ENCODE measurements at places on chromosomes 12 and 14.

DNA sequence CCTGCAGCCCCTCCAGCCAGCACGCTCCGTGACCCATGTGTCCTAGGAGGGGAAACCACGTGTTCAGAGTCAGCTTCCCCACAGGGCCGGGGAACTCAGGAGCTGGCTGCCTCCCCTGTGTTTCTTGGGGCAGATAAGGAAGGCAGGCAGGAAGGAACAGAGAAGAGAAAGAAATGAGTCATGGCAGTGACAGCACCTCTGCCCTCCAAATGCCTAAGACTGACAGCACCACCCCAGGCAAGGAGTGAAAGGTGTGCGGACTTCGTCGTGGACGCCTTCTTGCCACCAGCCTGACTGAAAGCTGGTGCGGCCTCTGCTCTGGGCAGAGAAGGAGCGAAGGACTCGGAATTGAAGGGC, 167.0 kb upstream of the FKBP4 start:
- DNase-seq = no peak

- DNase-seq = no peak
Observed at GRCh38 chr12:85781766-85782165, 54.4 kb downstream of the RASSF9 start.

DNA sequence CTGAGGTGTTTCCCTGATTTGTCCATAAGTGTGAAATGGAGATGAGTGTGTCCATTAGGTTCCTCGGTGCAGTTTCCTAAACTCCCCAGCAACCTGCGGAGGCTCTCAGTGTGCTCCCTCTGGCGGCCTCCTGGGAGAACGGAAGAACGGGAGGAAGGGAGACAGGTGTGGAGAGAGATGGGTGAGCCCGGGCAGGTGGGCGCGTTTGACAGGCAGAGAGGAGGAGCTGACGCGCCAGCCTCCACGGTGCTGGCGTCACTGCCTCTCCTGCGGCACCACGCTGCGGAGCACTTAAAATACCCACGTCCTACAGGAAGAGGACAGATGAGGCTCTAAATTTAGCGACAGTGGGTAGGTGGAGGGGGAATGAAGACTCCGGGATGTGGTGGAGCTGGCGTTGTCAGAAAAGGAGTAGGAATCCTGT, 26.8 kb upstream of the PEX5 start:
- no peak for DNase-seq

DNA sequence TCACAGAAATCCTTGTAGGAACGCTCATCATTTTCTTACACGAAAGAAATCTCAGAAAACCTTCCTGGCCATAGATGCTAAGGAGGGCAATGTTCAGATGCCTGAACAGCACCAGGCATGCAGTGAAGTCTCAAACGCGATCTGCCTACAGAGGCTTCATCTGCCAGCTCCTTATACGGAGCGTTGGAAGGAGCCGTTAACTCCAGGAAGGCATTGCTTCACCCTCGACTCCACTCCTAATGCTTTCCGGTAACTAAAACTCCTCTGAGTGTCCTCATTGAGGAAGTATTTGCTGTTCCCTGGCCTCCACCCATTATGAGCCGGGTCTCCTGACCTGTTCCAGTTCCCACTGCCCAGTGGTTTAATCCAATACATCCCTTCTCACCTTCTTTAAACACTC, 502.7 kb downstream of the BCL11B start:
- DNase-seq = no peak

GRCh38 chr14:58082491-58083098, 69.4 kb downstream of the ARMH4 start:
- DNase-seq = no peak

GRCh38 chr12:8048906-8049305, 16.4 kb downstream of the FOXJ2 start:
- no peak for DNase-seq

DNA sequence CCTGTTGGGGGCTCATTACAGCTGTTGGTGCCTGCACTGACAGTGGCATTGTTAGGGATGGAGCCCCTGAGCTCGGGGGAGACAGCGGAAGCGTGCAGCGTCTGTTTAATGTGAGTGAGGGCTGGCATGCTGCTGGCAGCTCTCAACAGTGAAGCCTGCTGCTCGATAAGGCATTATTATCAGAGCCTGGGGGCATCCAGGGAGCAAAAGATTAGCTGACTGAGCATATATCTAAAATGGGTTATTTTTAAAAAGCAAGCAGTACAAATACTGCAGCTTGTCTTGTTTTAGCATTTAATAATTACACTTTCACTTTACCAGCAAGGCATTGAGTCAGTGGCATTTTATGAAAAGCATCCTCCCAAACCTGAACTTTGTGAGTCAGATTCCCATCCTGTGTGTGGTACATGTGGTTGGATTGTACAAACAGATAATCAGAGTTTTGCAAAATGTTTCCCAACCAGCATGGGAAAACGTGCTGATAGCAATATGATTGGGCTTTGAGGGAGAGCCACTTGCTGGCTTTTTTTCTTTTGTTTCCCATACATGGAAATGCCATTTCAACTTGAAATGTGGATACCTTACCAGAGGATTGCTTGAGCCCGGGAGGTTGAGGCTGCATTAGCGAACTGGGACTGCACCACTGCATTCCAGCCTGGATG, 150.8 kb downstream of the PRKCH start:
- DNase-seq = no peak

GRCh38 chr12:119090276-119090675, 88.5 kb upstream of the HSPB8 start:
- no peak for DNase-seq

DNA sequence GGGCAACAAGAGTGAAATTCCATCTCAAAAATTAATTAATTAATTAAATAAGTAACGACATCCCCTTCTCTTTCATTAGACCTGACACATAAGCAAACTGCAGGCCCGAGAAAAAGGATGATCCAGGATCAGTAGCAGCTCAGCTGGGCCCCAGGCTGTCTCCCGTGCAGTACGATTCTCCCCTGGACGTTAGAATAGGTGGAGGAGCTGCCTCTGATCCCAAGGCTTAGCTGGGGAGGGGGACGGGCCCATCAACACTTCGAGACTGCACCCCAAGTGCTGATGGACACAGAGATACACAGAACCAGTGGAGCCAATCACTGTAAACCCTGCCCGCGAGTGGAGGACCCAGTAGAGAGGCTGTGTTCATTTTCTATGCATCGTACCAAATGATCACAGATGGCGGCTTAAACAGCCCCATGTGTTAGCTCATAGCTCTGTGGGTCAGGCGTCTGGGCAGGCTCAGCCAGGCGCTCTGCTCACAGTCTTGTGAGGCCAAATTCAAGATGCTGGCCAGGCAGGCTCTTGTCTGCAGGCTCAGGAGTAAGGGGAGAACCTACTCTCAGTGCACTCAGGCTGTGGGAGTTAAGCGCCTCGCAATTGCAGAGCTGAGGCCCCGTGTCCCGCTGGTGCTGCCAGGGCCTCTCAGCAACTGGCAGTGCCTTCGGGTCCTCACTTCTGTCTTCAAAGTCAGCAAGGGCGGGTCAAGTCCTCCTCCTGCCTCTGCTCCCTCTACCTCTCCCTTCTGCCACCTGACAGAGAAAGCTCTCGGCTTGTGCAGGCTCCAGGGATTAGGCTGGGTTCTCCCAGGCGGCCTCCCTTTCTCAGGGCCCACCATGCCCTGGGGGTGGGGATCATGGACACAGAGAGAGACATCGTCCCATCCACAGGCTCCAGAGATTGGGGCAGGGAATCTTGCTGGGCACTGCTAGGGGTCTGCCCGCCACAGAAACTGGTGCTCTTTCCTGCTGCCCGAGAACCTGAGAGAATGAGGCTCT, 26.4 kb downstream of the RIMBP2 start:
- DNase-seq = no peak

All from activated naive CD8-positive, alpha-beta T cell treated with anti-CD3 and anti-CD28 coated beads, Interleukin-2, amount 10 ng/mL, durations not matched to agents 7 days and 5 days (primary cell).